ENCODE measurements at places on chromosomes 1 and 21.

- no peak for DNase-seq
Observed at GRCh38 chr1:161421456-161421855, 53.8 kb upstream of the CFAP126 start.

- DNase-seq, result no peak
Observed at GRCh38 chr1:182952677-182953444, at the start of gene SHCBP1L. SHCBP1L (minus strand) TSS chr1:182953166; CDS start chr1:182953133, 33 bp downstream.

GRCh38 chr1:77925956-77926355 lies 37.5 kb downstream of the NEXN start:
- DNase-seq, result no peak

DNA sequence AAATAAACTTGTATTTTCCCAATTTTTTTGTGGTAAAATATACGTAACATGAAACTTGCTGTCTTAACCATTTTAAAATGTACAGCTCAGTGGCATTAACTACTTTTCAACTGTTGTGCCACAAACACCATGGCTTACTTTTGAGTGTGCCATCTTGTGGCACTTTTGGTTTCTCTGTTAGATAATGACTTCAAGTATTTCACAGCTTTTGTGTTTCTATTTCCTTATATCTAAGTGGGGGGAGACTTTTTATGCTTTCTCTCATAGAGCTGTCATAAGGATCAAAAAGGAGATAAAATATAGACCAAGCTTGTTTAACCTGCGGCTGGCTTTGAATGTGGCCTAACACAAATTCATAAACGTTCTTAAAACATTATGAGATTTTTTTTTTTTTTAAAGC lies 44.3 kb downstream of the CDC14A start:
- DNase-seq, result no peak

GRCh38 chr1:191460234-191460633 lies 698.0 kb upstream of the RGS18 start:
- DNase-seq, result no peak

GRCh38 chr1:9596415-9597123 lies 7.9 kb downstream of the TMEM201 start:
- no peak for DNase-seq

- DNase-seq, result no peak
Observed at GRCh38 chr1:78468521-78468920, 22.3 kb upstream of the PTGFR start.

GRCh38 chr1:175035865-175036264 lies 12.6 kb upstream of the MRPS14 start:
- DNase-seq, result no peak

- DNase-seq, result no peak
Observed at GRCh38 chr1:67534627-67535065, 104.4 kb upstream of the SERBP1 start.

DNA sequence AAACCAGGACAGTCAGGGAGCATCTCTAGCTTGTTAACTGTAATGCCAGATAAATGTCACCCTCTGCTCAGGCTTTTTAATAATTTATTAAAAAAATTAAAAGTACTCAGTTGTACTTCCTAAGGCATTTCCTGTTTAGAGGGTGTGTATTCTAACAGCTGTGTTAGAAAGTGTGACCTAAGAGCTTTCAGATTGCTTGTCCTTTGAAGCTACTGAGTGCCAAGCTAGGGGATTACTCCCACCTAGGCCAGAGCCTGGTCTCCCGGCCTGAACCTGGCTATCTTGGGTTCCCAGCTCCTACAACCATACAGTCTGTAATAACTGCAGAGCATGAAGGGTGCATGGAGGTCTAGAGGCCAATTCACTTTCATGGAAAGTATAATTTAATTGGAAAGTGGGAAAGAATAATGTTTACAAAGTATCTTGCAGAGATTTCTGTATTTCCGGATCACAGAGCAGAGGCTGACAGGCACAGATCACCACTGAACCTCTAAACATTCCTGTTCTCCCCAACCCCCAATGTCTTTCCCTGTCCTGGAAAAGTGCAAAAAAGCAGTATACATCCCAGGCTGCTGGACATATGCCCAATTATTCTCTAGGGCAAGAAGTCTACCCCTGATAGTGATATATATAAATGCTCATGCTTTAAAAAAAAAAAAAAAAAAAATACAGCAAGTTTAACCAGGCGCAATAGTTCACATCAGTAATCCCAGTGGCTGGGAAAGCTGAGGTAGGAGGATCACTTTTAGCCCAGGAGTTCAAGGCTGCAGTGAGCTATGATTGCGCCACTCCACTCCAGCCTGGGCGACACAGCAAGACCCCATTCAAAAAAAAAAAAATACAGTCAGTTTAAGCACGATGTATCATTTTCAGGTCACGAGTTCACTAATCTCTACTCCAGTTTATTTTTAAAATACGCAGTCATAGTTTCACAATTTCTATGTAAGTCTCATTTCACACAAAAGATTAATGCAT lies 36.7 kb upstream of the RAP1A start:
- no peak for DNase-seq

GRCh38 chr1:41446851-41447610 lies 37.5 kb downstream of the EDN2 start:
- DNase-seq, result no peak

GRCh38 chr1:57483954-57484353 lies 60.1 kb upstream of the DAB1 start:
- DNase-seq, result no peak

DNA sequence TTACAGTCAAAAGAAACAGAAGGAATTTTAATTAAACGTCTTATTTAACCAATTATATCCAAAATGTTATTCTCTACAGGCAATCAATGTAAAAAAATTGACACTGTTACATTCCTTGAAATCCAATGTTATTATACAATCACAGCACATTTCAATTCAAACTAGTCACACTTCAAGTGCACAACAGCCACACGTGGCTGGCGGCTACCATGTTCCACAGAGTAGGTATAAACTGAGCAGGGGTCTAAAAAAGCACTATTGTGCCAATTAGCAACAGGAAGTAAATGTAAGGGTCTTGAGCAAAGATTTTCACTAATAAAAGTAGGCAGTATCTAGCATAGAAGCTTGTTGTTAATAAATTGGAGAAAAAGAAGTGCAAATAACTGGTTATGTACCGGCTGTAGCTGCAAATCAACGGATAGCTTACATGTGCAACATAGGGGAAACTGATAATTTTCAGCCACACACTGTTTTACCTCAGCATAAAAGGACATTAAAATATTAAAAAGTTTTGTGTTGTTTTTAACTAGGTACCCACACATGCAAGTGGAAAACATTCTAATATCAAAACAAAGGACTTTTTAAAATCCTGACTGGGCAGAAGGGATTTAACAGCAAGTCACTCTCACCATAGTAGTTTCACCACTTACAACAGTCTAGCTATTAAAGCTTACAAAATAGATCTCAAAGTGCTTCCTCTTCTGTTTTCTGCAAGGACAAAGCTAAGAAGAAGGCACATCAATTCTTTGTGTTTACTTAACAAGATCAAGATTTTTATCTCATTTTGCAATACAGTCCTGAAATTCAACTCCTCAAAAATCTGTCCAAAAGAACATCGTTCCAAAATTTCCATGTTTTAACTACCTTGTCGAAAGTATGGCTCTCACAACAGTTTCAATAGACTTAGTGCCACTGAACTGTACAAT lies 2.5 kb downstream of the CSDE1 start:
- peak; percentile 38 for DNase-seq

DNA sequence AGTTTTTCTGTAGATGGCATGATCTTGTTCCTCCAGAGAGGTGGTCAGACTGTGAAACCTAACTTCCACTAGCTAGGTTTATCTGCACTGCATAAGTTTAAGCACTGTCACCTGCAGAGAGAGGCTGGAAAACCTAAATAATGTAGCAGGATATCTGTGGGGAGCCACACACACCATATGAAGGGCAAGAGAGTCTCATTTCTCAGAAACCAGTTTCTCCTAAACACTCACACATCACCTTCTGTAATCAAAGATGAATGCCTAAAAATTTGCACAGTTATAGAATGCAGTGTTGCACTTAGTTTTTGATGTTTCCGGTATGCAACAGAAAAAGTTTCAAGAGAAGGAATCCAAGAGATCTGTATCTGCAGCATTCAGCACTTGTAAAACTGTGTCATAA lies 654.6 kb downstream of the ADGRL2 start:
- no peak for DNase-seq

DNA sequence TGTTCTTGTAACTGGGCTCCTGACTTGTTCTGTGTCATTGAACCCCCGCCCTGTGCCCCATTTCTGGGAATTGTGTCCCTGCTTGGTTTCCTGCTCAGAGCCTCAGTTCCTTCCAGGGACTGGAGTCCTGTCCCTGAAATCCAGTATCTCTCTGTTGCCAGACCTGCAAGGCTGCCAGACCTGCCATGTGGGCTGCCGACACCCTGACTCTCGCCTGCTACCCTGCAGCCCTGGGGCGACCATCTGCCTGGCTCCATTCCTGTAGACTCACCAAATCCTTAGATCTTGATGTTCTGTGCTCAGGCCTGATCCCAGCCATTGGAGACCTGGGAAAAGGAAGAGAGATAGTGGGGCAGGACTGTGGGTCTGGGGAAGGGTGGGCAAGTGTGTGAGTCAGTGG lies 383.3 kb upstream of the PROX1 start:
- DNase-seq, result no peak

- no peak for DNase-seq
Observed at GRCh38 chr1:7401814-7402547, 369.1 kb upstream of the VAMP3 start.

- DNase-seq, result no peak
Observed at GRCh38 chr1:25932321-25932720, 26.1 kb upstream of the STMN1 start.

DNA sequence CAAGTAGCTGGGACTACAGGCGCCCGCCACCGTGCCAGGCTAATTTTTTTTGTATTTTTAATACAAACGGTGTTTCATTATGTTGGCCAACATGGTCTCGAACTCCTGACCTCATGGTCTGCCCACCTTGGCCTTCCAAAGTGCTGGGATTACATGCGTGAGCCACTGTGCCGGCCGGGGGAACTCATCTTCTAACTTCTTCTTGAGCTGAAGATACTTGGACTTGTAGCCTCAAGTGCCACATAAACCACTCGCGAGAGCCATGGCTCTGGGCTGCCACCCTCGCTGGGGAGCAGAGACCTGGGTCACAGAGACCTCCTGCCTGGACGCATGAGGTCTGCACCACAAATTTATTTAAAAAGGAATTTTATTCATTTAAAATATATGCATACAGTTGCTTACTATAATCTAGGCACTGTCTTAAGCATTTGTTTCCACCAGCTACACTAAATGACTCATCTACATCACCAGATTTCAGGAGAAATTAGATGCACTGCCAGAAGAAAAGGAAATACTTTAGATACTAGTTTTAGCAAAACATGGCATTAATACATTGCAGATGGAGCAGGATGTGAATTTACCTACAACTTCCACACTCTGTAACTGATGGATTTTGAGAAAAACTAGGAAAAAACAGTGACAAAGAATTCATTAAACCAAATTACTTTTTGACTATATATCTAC lies 29.9 kb upstream of the PUM1 start:
- no peak for DNase-seq

DNA sequence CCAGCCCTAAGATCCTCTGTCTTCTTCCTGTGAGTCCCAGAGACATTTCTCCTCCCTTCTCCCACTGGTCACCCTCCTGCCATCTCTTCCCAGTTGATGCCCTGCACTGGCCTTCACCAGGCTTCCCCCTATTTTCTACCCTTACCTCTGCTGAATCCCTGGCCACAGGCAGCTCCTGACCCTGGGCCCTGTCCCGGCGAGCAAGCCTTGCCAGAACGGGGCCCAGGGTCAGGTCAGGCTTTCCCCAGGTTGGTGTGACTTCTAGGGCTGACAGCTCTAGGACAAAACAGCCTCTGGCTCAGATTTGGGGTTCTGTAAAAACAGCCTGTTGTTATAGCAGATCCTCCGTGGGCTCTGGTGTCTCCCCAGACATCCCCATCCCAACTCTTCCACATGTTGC lies 52.7 kb upstream of the A3GALT2 start:
- no peak for DNase-seq

- DNase-seq, result no peak
Observed at GRCh38 chr1:209443361-209443931, 140.1 kb upstream of the CAMK1G start.

- DNase-seq, result no peak
Observed at GRCh38 chr21:31658053-31658452, 1.4 kb upstream of the SOD1 start.

DNA sequence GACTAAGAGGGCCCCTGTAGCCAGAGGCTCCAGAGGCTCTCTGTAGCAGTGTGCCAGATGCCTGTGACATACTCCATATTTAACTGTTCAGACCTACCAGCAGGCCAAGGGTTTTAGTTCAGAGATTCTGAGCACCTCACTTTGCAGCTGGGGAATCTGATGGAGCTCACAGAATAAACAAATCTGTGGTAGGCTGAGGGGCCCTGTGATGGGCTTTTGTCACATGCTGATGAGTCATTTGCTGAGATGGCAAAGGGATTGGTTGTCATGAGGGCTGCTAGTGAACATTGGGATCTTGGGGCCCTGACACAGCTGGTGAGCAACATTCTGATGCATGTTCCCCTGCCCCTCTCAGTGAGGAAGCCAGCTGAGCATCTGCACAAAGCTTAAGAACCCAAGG lies 482.2 kb downstream of the CAMTA1 start:
- no peak for DNase-seq

- DNase-seq, result no peak
Observed at GRCh38 chr21:20030390-20030789, 967.8 kb upstream of the NCAM2 start.

GRCh38 chr1:119582801-119583200 lies 65.3 kb downstream of the ZNF697 start:
- peak; percentile 65 for DNase-seq

DNA sequence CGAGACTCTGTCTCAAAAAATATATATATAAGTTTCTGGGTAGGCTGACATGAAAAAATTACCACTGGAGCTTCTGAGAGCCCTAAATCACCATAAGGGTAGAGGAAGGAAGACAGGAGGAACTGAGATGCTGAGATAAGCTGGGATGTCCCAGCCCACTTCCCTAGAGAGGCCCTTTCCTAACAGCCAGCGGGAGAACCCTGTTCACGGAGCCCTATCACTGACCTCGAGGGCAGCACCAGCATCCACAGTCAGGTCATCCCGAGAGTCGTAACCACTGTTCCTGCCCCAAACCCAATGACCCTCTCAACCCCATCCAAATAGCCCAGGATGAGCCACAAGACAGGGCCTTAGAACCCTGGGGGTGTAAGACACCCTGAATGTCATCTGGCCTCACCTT lies 77.5 kb downstream of the CD34 start:
- peak; percentile 61 for DNase-seq

GRCh38 chr21:45900034-45900868 lies 81.3 kb upstream of the COL6A1 start:
- no peak for DNase-seq

GRCh38 chr1:33872275-33872674 lies 8.4 kb downstream of the HMGB4 start:
- DNase-seq, result no peak

All from KBM-7 (cell line).